ENCODE measurements at places on chromosomes 3 and 15.

- DNase-seq, result peak; percentile 21
Measured at GRCh38 chr3:128282380-128283196, 129.3 kb downstream of the EEFSEC start.

GRCh38 chr3:188468662-188469061 is 314.7 kb downstream of the LPP start:
- DNase-seq, result peak; percentile 56

- no peak for DNase-seq
Measured at GRCh38 chr3:133757701-133758567, 11.7 kb downstream of the TF start.

GRCh38 chr15:51144021-51144532 is 49.4 kb upstream of the TNFAIP8L3 start:
- no peak for DNase-seq

DNA sequence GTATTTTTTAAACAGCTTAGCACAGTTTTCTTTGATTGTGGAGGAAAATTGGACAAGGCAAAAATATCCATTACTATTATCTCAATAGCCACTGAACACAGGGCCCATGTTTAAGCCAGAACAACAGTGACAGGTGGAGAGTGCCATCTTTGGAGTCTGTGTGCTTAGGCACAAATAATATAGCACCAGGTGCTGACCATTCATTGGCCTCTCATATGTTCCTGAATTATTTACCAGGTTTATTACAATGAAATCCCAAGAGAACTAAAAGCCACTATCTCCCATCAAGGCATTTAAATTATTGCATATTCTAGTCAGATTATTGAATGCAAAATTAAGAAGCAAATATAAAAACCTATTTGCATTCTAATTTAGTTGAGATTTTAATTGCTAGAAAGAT is 39.6 kb downstream of the GPR156 start:
- no peak for DNase-seq

DNA sequence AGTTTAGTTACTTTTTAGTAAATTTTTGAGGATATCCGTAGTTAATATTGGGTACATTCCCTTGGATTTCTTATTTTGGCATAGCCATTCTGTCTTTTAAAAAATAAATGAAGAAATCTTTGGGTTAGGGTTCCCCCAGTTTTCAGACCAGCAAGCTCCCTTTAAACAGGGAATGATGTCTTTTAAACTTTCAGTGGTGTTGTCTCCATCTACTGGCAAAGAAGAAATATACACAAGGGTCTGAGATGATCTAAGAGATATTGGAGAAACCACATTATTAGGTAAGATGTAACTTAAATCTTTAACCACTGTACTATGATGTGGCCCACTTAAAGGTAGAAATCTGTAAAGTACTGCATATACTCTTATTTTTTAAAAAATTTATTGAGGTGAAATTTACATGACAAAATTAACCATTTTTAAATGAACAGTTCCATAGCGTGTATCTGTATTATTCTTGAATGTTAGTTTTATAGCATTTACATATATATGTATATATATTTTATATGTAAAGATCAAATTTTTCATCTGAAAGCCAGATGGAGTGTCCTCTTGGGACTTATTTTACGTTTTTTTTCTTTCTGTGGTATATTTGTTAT is 35.1 kb upstream of the EIF3J start:
- DNase-seq, result no peak

DNA sequence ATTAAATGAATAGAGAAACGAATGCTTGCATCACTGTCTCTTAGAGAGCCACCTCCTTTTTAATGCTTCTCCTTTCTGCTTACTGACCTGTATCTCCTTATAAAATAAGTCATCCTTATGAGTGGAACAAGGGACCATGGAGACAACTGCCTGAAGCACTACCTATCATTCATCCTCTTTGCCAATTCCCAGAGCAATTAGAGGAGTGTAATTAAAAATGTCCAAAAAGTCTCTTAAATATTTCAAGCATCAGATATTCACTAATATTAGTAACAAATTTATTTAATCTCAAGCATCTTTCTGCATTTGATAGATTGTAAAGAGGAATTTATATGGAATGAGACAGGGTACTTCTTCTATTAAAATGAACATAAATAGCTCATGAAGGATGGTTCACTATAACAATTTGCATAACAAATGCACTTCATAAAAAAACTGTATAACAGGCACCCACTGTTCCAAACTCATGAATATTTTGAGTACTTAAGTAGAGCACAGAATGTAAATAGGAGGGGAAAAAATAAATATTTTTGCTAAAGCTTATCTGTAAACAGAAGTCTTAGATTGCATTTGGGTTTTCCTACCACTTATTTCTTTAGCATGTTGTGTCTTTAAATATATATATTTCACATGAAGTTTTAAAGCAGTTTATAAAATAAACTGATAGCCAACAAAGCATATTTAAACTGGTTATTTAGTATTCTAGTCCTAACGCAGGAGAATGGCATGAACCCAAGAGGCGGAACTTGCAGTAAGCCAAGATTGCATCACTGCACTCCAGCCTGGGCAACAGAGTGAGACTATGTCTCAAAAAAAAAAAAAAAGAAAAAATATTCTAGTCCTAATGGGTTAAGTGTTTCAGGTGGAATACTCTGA is 269.3 kb downstream of the TBL1XR1 start:
- DNase-seq, result no peak

GRCh38 chr3:32817558-32818228 is at the start of gene TRIM71:
Gene TRIM71 (plus strand): TSS chr3:32817997. CDS start chr3:32818081, 84 bp downstream.
- no peak for DNase-seq

DNA sequence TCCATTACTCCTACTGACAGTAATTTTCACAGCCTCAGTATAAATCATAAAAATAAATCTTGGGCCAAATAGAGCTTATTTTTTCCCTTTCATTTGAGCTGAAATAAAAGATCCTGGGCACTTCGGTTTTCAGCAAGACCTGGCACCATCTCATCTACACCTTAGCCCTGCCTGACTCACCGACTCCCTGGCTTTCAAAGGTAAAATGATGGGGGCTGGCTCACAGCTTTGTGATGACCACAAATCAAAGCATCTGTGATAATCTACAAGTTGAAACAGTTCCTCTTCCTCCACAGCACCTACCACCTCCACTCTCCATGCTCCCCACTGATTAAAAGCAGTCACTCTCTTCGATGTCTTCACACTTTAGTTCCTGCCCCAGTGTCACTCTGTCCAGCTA is 27.6 kb downstream of the DET1 start:
- no peak for DNase-seq

- no peak for DNase-seq
Measured at GRCh38 chr3:101828276-101828675, 21.0 kb upstream of the NFKBIZ start.

GRCh38 chr3:63492464-63492863 is 160.0 kb upstream of the SNTN start:
- no peak for DNase-seq

DNA sequence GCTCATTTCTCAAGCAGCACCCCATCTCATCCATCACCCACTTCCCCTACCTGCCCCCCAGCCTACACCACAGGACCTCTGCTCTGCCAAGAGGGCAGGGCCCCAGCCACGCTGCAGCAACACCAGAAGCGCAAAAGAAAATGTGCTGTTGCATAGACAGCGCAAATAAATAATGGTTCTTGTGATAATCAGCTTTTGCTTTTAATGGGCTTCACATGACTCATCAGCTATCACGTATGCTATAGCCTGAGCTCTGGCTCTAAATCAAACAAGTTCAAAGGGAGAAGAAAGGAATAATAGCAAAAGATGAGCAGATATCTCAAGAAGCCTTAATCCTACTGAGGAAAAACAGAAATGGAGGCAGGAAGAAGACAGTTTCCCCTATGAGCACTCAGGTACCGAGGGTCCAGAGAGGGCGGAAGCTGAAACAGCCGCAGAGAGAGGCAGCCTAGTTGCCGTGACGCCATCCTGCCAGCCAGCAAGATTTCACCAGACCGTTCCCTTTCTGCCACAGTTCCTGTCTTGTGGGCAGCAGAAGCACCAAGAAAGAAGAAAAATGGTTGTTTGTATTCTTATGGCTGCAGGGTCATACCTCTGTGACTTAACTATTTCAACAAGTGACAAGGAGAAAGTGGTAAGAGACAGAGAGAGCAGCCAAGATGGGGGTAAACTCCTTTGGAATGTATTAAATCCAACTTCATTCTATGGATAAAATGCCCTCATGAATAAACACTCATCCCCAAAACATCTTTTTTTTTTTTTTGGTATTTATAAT is 22.0 kb downstream of the RAB27A start:
- DNase-seq, result peak; percentile 69

GRCh38 chr3:3699816-3700633 is 99.2 kb upstream of the LRRN1 start:
- DNase-seq, result no peak

DNA sequence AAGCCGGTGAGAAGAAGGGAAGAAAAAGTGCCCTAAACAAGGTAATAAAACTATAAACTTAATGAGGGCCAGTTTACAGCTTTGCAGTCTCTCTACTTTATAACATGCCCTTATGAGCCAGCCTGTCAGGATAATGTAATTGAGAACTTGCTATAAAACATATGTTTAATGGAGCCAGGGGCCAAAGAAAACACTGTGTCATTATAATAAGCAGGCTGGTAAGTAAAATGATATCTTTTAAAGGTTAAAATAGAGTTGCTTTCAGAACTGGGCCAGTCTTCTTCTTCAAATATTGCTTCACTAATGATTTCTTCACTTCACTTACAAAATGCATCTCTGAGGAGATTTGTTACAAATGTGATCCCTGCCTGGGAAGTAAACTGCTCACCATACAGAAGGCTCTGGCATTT is 192.5 kb downstream of the SHOX2 start:
- no peak for DNase-seq

DNA sequence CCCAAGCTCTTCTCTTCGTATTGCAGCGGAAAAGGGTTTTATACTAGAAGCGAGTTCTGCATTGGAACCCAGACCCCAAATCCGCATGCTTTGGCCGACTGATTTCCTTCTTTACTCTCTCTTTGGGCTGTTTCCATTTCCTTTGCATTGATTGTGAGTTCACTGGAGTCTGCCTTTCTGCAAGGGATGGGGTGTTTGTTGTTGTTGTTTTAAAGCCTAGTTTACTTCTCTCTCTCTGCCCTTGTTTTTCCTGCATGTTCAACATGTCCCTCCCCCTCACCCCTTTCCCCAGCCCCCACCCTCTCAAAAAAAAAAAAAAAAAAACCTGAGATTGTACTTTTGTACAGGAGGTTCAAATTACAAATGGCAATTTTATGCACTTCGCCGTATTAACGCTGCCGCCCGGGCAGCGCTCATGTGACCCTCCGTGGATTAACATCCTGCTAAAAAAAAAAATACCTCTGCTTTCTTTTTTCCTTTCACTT is 2.2 kb downstream of the NR2F2 start:
- no peak for DNase-seq

DNA sequence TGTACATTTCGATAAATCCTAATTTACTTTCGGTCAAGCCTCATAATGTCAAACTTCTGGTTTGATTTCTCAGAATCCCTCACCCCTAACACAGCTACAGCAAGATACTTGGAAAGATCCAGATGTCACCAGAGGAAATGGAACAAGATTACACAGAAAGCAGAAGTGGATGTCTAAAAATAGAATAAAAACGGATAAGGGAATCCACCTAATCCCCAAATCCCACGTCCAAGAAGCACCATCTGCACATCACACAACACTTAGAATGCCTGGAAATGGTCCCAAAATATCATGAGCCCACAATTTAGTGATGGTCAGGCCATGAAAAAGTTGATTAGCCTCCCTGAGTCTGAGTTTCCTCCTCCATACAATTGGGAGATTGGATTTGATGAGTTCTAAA is 61.7 kb downstream of the AGTR1 start:
- no peak for DNase-seq

DNA sequence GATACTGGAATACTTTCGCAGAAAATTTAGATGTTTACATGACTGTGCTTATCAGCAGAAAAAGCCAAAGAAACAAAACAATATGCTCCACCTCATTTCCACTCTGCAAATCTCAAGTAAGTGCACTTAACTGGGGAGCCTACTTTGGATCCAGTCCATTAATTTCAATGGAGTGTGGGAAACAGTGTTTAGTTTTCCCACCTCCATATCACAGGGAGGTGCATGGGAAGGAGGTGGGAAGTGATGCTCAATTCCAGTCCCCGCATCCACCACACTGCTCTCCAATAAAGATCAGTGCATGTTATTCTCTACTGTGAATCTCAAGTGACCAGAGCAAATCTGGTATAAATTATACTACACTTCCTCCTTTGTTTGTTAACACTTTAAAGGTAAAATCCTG is 2.9 kb downstream of the NEDD4 start:
- DNase-seq, result no peak

GRCh38 chr3:85960793-85961192 is 1002.0 kb downstream of the CADM2 start:
- no peak for DNase-seq

DNA sequence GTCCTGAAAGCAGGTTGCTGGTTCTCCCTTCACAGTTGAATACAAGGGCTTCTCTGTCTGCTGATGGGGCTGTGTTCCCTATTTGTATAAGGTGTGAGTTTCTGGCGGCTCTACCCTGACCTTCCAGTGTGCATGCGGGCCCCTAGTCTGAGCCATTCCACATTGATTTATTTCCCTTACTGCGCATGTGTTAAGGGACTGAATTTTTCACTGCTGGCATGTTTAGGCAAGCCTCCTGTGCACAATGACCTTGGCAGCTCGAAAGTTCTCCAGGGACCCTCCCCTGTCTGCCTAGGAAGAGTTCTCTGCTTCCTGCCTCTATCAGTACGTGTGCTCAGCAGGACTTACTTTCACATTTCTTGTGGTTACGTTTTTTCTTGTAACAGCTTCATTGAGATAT is 11.4 kb downstream of the TRAK1 start:
- no peak for DNase-seq

DNA sequence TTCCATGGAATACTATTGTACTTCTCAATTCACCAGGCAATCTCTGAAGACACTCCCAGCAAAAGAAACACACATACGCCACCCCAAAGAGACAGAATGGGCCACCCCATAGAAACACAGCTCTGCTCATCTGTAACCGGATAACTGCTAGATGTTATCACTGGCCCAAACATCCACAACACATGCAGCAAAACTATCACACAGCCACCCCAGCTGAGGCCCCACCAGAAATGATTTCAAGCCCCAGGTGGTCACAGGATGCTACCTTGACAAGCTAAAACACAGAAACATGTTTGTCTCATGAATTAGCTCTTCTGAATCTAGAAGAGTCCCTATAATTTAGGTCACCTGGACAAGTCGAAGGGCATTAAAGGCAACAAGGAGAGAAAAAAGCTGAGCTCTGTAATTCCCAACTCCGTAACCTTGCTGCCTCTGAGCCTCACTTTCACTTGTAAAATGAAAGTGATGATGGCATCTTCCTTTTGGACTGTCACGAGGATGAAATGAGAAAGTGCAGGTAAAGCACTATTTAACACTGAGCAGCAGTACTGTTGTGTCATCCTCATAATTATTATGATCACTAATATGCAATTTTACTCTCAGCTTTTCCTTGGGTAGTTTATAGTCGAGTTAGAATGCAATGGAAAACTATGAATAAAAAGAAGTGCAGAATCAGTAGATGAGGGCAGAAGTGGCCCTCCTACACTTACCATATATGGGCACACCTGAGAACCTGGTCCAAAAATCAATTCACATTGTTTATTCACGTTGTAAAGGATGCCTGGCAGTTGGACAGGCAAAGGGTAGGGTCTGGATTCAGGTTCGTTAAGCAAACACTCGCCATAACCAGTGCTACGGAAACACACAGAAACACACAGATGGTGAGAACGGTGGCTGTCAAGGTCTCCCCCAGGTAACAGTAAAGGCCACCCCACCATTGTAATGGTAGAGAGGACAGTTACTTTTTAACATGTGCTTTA is 38.6 kb downstream of the ADAMTS9 start:
- no peak for DNase-seq

GRCh38 chr3:31252216-31253185 is 280.2 kb upstream of the STT3B start:
- no peak for DNase-seq

All from transverse colon (tissue), 4 donors.